Lung microvascular endothelial cell (primary cell): ENCODE measurements at places on chromosomes 13 and 19. TPM values are rescaled to one million over a fixed set of nuclear protein-coding genes. Genes with fewer than 3 reads are reported as not detected.

UBXN6 gene
- 81.9 and 99.8 TPM in 2 replicates for total RNA-seq

TRPC4 gene
- under 0.01 and 0.20 TPM in 2 replicates for total RNA-seq

PIK3R2 gene
- total RNA-seq, result 1.5 and 1.6 TPM in 2 replicates

TUBA3C gene
- total RNA-seq, result not detected in 2 replicates

NCCRP1 gene
- total RNA-seq, result not detected in 2 replicates

DACH1 gene
- total RNA-seq, result 0.20 and 0.44 TPM in 2 replicates

C5AR1 gene
- not detected in 2 replicates for total RNA-seq

RAB3A gene
- 0.22 and 0.40 TPM in 2 replicates for total RNA-seq

NCAN gene
- not detected in 2 replicates for total RNA-seq

MISP3 gene
- total RNA-seq, result 0.22 TPM in 1 of 2 replicates, not detected in the other

ZNF728 gene
- total RNA-seq, result under 0.01 TPM in 1 of 2 replicates, not detected in the other

ZNF329 gene
- 7.2 and 10.3 TPM in 2 replicates for total RNA-seq

SHISA2 gene
- total RNA-seq, result 0.87 and 1.8 TPM in 2 replicates

APC2 gene
- total RNA-seq, result under 0.01 TPM in 2 replicates

FTL gene
- 928 and 942 TPM in 2 replicates for total RNA-seq

PDX1 gene
- total RNA-seq, result not detected in 2 replicates

SIGLEC8 gene
- not detected in 2 replicates for total RNA-seq

MCEMP1 gene
- total RNA-seq, result not detected in 2 replicates

KLK12 gene
- not detected in 2 replicates for total RNA-seq

FOXA3 gene
- under 0.01 TPM in 2 replicates for total RNA-seq

GRK1 gene
- total RNA-seq, result not detected in 2 replicates

KLHL1 gene
- total RNA-seq, result not detected in 2 replicates

ZNF285 gene
- total RNA-seq, result 1.1 and 1.4 TPM in 2 replicates

ZNF780A gene
- total RNA-seq, result 7.4 and 7.9 TPM in 2 replicates

CFD gene
- 1.2 and 3.9 TPM in 2 replicates for total RNA-seq

KLK14 gene
- total RNA-seq, result not detected in 2 replicates

OR10H2 gene
- not detected in 2 replicates for total RNA-seq

RNASEH2B gene
- 15.7 and 19.2 TPM in 2 replicates for total RNA-seq

GIPR gene
- total RNA-seq, result under 0.01 TPM in 2 replicates

PPFIA3 gene
- total RNA-seq, result 1.6 and 2.8 TPM in 2 replicates
